ENCODE measurements at places on chromosomes 1 and 21.

DNA sequence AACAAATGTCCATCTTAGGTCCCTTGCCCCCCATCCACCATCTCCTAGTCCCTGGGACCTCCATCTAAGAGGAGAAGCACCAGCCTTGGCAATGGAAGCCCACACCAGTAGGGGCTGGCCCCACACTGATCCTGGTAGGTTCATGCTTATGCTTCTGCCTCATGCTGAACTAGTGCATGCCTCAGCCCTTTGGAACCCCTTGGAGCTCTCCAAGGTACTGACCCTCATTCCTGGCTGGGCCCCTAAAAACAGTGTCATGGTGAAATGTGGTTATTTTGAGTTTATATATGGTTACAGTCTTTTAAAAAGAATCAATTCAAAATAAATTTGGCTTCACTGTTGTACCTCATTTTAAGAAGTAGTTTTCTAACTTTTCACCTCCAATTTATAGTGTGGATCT lies 108.3 kb downstream of the HIVEP3 start:
- DNase-seq = no peak

DNA sequence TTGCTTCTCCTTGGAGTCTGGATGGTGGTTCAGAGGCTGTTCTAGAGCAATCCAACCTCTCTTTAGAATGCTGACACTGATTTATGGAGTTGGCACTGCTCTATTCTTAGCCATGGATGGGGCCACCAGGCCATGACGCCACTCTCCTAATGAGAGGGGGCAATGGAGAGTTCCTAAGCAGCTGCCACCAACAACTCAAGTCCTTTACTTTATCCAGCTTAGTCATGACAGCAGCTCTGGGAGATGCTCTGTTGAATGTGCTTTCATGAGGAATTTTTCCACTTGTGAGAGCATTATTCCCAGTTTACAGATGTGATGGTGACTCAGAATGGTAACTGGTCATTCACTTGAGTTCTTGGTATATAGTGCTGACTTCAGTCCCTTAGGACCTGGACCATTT lies 366.3 kb downstream of the HHAT start:
- no peak for DNase-seq

DNA sequence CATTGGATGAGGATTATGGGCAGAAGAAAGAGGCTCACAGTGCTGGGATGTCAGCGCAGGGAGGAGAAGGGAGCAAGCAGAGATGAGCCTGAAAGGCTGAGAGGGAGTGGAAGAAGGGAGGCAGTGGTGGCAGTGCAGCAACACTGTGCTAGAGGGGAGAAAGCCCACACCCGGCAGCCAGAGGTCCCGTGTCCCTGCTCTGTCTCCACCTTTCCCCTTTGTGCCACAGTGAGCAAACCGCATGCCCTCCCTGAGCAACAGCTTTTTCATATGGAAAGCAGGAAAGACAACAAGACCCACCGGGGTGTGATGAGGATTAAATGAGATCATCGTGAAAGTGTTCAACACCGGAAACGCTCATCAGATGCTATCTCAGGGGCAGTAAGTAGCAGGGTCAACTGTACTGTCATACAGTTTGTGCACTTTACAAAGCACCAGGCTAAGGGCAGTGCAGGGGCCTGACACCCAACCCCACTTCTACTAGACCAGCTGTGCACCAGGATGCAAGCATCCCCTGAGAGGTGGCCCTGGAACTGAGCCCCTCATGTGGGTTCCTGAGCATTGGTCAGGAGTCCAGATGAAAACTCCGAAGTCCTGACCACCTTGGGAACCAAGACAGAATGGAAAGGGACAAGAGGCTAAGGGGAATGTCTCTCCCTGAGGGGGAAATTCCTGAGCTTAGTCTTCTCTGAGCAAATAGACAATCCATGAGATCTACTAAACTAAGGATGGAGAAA lies 9.1 kb downstream of the NHLH1 start:
- no peak for DNase-seq

DNA sequence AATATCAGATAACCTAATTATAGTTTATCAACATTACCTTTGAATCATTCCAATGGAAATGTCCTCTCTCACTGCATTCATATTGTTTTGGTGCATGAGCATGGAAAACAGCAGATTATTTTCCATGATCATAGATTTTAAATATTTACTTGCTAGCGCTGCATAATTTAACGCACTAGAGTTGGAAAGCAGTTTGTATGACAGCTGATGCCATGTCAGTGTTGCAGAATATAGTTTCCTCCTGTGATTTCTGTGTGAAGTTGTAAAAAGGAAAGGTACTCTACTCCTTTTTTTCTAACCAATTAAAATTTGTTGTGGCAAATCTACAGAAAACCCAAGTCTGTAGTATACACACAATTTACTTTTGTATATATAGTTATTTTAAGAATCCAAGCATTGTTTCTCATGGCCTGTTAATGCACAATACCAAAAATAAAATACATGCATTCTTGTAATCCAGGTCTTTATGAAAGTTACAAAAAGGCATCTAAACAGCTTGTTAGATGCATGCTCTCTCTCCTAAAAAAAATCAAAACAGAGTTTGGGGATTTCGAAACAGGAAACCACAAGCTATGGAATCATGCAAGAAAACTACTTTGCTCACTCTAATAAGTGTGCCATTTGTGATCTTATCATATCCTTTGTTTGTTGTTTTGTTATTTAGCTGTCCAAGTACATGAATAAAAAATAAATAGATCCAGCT lies 1.9 kb upstream of the ATG4C start:
- no peak for DNase-seq

DNA sequence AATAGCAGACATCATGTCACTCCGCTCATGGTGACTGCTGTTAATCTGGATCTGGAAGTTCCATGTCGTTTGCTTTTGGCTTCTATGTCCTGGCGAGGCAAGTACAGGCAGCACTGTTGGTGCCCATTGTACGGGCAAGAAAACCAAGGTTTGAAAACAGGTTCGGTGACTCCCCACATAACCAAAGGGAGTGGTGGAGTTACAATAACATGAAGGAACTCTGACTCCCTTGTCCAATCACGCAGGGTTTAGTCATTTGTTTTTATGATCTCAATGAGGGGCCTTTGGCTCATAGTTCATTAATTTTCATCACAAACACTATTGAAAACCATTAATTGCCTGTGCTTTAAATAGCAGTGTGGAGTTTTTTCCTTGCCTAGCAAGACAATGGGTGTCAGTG lies 82.9 kb upstream of the SSX2IP start:
- DNase-seq = no peak

DNA sequence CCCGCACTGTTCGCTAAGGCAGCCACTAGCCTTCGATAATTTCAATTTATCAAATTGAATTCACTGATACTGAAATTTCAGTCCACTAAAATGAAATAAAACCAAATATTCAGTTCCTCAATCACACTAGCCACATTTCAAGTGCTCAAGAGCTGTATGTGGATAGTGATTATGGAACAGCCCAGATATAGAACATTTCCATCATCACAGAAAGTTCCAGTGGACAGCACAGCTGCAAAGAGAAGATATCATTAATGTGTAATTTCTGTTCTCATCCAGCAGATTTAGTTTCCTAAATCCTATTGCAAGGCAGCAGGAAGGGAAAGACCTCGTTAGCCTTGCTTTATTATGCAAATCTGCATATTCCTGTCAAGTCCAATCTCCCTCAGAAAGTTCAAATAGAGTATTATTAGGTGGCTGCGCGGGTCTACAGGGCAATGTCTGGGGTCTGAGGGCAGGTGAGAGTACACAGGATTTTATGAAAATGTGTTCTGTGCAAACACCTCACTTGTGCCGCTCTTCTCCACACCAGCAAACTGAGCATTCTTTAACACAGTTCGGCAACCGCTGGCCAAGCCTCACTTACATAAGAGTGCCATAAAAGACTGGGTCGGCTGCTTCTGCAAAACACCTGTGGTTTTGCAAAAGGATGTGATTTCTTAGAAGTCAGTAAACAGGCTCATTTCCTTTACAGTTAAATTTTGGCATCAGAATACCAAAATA lies 22.4 kb downstream of the CAPZB start:
- DNase-seq = no peak

DNA sequence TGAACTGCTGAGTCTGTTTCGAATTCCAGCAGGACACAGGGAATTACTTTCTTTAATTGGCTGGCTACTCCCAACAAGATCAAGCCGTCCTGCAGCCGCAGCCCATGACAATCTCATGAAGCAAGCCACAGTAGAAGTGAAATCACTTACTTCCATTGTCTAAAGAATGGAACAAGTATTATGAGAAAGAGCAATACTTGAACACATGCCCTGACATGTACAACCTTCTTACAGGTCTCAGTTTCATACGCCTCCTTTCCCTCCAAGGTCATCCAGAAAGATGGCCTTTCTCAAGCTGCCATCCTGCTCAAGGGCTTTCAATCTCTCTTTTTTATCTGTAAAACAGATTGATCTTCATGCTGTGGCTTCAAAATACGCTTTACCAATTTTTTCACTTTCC lies 85.1 kb downstream of the PCSK9 start:
- no peak for DNase-seq

GRCh38 chr1:29708796-29709703 lies 472.7 kb downstream of the PTPRU start:
- DNase-seq = no peak

DNA sequence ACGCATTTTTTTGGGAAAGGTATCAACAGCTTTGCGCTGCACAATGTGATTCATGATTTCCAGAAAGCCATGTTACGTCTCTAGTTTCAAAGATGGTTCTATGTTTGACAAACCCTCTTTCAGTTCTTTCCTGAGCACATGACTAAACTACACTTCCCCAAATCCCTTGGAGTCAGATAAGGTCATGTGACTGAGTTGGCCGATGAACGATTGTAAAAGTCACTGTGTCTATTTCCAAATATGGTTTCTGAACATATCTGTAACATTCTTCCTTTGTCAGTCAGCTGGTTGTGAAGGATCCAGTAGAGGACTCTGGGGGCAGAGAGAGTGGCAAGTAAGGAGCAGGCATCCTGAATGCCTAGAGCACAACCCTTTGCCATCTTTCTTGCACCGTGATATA lies 35.4 kb downstream of the TMPRSS15 start:
- DNase-seq = no peak

DNA sequence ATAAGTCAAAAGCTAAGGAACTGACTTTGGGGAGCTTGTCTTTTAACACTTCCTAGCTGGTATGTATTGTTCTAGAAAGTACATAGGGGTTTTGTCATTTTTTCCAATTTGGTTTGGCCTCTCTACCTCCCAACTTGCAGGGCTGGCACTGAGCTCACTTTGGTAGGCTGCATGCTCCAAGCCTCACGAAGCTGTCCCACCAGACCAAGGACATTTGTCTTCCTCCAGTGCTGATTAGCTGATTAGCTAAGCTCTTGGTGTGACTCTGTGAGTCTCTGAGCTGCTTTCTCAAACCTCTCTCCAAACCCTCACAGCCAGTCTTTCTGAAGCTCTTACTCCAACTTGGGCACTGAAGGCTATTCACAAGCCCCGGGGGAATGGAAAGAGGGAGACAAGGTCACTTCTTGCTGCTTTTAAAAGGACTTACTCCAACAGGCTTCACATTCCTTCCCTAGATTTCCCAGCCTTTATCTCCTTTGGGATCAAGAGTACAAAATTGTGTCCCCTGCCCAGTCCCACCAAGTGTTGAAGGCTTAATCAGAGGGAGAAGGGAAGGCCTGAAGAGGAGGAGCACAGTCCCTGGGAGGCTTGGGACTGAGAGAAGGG lies 893 bp upstream of the CFAP45 start:
- no peak for DNase-seq

Measured in cortex of kidney (tissue), 1 donor.